Lung microvascular endothelial cell (primary cell): ENCODE measurements at places on chromosomes 1 and 21. TPM values are rescaled to one million over a fixed set of nuclear protein-coding genes. Genes with fewer than 3 reads are reported as not detected.
A peak's percentile ranks its signal among the peaks of the same experiment; 100 is the strongest.

GRCh38 chr1:6085666-6086065, 40.0 kb downstream of the KCNAB2 start:
- DNase-seq: no peak

DNA sequence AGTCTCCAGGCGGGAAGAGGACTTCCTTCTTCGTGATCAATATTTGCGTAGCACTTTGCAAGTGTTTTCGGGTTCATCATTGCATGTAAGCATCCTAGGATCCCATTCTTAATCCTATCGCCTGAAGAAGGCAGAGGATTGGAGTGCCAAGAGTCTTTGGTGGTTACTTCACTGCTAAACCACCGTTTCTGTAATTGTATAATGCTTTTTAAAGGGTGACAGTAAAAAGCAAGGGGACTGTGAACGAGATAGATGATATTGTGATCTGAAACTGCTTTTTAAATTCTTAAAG, 345 bp upstream of the ALDH9A1 start:
- DNase-seq: no peak

DNA sequence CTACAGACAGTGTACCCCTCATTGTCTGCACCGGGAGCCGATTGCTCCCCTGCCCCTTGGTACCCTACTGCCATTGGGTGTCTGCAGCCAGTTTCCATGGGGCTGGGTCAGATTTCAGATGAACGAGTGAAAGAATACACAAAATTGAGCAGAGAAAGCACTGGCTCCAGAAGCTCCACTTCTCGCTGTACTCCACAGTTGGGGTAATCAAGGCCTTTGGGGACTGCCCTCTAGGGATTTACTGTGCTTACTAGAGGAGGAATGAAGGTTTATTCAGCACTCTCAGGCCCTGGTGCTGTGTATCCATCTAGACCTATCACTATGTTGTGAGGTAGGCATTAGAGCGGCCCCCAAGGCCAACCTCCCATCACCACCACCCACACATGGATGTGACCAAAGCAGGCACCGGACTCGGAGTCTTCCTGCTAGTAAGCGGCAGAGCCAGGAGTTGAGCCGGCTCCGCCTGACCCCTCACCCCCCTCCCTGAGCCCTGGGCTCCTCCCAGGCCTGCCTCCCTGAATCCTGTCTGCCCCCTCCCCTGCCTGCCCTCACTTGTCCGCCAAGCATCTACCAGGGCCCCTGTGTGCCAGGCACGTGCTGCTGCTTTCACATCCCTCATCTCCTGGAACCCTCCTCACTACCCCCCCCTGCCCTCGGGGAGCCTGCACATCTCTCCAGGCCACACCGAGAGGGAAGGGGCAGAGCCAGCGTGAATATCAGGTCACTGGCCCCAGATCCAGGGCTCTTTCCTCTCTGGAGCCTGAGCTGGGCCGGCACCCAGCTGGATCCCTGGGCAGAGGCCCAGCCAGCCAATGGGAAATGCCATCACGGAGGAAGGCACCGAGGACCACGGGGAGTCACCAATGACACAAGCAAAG, 23.3 kb downstream of the KCNN3 start:
- DNase-seq: no peak

- DNase-seq: no peak
Measured at GRCh38 chr1:106502659-106503058, 553.8 kb upstream of the PRMT6 start.

- no peak for DNase-seq
Measured at GRCh38 chr1:3733883-3734589, 18.2 kb upstream of the CCDC27 start.

GRCh38 chr1:3677484-3677883, 25.2 kb downstream of the TP73 start:
- no peak for DNase-seq

DNA sequence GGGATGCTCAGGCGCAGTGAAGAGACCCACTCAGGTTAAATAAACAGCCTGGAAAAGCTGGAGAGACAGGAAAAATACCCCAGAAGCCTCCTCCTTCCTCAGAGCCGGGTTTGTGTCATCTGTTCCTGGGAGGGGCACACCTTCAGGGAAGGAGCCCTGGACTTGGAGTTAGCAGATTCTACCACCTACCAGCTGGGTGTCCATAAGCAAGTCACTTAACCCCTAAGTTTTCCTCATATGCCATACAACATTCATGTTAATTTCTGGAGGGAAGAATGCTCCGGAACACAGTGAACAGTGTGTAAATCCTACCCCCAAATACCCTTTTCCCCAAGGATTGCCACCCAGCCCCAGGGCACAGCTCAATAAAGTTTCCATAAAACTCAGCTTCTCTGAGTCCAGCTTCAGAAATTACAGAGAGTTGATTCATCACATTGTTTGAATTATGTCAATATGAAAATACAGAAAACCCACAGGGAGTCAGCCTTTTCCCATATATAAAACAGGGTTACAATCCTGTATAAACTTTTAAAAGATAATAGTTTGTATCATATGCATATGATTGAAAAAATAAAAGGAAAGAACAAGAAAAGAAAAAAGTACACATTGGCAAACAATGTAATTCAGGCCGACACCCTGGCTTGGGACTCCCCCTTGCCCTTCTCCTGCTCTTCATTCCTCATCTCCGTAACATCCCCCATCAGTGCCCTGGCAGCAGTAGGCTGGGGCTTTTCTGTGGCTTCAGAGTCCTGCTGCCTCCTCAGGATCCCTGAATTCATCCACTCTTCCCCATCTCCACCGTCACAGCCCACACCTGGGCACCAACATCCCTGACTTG, 291.8 kb upstream of the USP24 start:
- no peak for DNase-seq

DNA sequence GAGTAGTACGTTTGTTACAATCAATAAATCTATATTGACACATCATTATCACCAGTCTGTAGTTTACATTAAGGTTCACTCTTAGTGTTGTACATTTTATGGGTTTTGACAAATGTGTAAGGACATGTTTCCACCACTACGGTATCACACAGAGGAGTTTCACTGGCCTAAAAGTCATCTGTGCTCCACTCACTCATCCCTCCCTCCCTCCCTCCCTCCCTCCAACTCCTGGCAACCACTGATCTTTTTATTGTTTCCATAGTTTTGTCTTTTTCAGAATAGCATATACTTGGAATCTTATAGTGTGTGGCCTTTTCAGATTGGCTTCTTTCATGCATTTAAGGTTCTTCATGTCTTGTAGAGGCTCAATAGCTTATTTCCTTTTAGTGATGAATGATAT, 44.1 kb upstream of the RHOU start:
- no peak for DNase-seq

GRCh38 chr1:43924516-43924915, 9.1 kb upstream of the ARTN start:
- no peak for DNase-seq

- peak; percentile 90 for DNase-seq
Measured at GRCh38 chr1:192559115-192560006, 16.2 kb upstream of the RGS1 start.

DNA sequence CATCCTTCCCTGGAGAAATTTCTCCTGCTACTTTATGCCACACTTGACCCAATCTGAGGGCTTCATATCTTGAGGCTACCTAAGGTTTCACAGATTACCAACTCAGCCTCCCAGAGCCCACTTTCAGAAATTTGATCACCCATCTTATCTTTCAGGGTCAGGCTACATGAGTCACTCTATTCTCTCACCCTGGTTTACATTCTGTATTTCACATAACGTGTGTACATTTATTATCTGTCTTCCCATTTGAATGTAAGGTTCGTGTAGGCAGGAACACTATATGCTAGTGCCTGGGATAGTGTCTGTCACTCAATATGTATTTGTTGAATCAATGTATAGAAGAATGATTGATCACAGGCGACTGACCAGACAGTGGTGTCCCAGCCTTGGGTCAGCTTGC, 124.8 kb downstream of the UBE2U start:
- DNase-seq: no peak

DNA sequence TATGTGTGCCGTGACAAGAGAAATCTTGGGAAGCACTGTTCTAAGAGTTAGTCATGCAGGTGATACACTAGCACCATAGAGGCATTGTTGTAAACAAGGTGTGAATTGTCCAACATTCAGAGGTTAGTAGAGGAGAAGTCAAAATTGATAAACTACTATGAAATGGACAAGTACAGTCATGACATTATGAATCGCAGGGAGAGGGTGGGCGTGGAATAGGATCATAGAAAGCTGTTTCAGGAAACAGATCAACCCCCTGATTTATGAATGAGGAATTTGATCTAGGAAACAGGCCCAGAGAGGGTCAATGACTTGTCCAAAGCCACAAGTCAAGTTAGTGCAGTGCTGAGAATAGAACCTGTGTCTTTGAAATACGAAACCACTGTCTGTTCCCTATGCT, 58.5 kb upstream of the LAX1 start:
- no peak for DNase-seq

Gene OR2L3
- total RNA-seq: not detected in 2 replicates

Gene TLR5
- under 0.01 and 0.20 TPM in 2 replicates for total RNA-seq

Gene DNAI4
- total RNA-seq: 1.5 and 6.0 TPM in 2 replicates

Gene BRDT
- not detected in 2 replicates for total RNA-seq

Gene FCRLA
- not detected in 2 replicates for total RNA-seq

Gene SPATA6
- total RNA-seq: 0.65 and 1.2 TPM in 2 replicates

Gene GPR3
- total RNA-seq: under 0.01 and 0.22 TPM in 2 replicates

Gene DDR2
- 3.4 and 9.2 TPM in 2 replicates for total RNA-seq

Gene HSPA6
- 0.22 and 0.99 TPM in 2 replicates for total RNA-seq
